ENCODE measurements at places on chromosomes 3 and 15.

GRCh38 chr15:73681063-73681462 lies 3.1 kb upstream of the CD276 start:
- no peak for DNase-seq

- DNase-seq = peak; percentile 33
Observed at GRCh38 chr3:114362815-114363214, 69.0 kb downstream of the TIGIT start.

DNA sequence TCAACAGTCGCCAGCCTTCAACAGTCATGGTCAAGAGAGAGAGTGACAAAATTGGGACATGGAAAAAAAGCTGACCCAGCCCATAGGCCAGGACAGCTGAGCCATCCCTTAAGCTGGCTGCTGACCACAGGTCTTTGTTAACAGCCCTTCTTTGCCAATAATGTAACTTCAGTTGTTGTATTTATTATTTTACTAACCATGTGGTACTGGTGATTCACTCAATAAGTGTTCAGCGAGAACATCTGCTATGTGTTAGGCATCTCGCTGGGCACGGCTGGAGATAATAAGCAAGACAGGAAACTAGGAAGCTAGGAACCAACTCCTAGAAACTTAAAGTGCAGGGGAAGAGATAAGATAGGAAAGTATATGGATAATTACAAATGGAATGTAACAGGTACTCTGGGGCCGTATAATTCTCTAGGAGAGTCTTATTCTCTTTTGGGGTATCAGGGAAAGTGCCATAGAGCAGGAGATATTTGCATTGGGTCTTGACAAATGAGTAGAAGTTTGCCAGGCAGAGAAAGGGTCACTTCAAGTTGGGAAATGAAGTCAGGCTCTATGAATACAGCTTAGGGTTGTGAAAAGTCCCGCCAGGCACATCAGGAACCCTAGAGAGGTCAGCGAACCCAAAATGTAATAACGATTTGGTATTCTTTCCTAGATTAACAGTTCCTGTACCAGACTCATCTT lies 84.0 kb upstream of the TRA2B start:
- DNase-seq = peak; percentile 81

GRCh38 chr3:151673974-151674373 lies 59.8 kb upstream of the AADACL2 start:
- no peak for DNase-seq

GRCh38 chr15:33825453-33825852 lies 142.8 kb upstream of the CHRM5 start:
- DNase-seq = no peak

- no peak for DNase-seq
Observed at GRCh38 chr3:24460974-24461373, 33.7 kb downstream of the THRB start.

- no peak for DNase-seq
Observed at GRCh38 chr15:101185770-101186169, 66.1 kb downstream of the CHSY1 start.

GRCh38 chr3:196263819-196264218 lies 23.7 kb downstream of the PCYT1A start:
- no peak for DNase-seq

- peak; percentile 9 for DNase-seq
Observed at GRCh38 chr3:110821586-110821985, 250.0 kb upstream of the NECTIN3 start.

GRCh38 chr3:171871392-171872274 lies 28.5 kb downstream of the TMEM212 start:
- no peak for DNase-seq

- no peak for DNase-seq
Observed at GRCh38 chr3:13051066-13051465, 22.2 kb downstream of the IQSEC1 start.

DNA sequence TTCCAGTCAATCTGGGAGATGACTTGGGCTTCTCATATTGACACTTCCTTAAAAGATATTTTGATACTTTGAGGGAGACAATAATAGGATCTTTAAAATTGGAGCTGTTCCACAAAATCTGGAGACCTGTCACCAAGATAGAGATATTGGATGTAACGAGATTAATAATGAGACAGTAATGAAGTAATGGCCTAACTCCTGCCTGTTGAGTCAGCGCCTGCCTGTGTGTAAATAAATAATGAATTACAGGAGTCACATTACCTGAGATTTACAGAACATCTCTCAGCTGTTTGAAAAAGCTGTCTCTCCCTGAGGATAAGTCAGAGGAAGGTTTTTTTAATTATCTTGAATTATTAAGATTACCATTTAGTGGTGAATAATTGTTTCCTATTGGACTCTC lies 43.8 kb upstream of the MITF start:
- peak; percentile 20 for DNase-seq

- DNase-seq = no peak
Observed at GRCh38 chr3:131143802-131144201, 117.1 kb downstream of the NEK11 start.

- no peak for DNase-seq
Observed at GRCh38 chr3:114721864-114722263, 425.2 kb downstream of the ZBTB20 start.

DNA sequence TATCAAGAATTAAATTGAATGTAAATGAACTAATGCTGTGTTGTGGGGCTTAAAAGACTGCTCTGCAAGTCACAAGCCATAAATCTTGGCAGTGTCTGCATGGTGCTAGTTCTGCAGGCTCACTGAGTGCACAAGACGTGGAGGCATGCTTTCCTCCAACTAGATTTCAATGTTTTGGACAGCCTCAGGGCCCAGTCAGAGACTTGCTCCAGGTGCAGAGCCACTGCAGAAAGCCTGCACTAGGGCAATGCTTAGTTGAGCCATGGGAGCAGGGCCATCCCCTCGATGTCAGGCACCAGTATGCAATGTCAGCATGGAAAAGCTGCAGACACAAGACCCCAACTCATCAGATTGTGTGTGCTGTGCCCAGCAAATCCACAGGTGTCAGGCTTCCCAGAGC lies 234.5 kb upstream of the CDIN1 start:
- DNase-seq = no peak

GRCh38 chr3:150450916-150451315 lies 42.8 kb downstream of the TSC22D2 start:
- peak; percentile 63 for DNase-seq

DNA sequence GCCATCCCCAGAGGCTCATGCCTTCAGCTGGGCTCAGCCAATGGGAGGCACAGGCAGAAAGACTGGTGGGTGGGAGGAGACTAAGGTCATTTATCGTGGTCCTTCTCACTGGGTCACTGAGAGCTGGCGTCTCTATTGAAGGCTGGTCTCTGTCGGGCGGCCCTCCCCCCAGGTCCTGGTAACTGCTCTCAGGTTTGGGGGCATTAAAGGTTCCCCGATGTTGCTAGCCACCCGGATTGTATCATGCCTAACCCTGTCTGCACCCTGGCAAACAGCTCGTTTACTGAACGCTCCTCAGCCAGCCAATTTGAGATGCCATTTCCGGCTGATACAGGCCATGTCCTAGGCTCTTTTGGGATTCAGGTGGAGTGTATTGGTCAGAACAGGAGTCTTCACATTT lies 10.5 kb downstream of the SELENOS start:
- DNase-seq = no peak

- peak; percentile 50 for DNase-seq
Observed at GRCh38 chr15:53962646-53963561, 15.3 kb upstream of the UNC13C start.

- DNase-seq = no peak
Observed at GRCh38 chr15:59148153-59148833, 43.3 kb downstream of the CCNB2 start.

DNA sequence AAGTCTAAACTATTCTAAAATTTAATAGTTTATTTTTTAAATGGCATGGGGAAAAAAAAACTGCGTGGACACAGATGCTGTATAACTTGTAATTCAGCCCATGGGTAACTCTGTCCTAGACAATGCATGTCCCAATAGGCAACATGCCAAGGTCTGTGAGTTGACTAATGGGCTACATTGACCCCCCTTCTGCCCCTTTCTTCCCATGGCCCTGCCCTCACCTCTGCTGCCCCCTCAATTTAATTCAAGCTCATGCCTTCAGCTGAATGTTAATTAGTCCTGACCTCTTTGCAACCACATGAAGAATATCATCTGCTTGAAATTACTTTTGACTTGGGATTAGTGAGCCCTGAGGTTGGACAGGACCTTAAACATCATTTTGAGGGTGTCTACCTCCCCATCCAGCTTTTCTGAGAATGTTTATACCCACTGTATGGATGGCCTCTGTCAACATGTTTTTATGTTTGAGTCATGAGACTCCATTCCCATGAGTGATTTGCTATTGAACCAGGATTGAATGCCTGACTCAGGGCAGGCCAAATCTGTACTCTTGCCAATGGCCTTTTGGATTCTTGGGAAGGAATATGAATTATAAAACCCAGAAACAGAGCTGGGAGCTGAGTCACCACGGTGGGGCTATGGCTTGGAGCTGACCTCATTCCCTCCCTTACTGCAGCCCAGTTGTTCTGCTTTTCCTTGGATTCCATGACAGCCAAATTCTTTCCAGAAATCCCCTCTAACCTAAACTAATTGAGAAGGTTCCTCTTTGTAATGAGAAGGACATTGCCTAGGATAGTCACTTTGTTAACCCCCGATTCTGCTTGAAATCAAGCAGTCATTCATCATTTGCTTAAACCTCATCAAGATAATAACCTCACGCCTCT lies 33.5 kb upstream of the PDE8A start:
- DNase-seq = peak; percentile 63

DNA sequence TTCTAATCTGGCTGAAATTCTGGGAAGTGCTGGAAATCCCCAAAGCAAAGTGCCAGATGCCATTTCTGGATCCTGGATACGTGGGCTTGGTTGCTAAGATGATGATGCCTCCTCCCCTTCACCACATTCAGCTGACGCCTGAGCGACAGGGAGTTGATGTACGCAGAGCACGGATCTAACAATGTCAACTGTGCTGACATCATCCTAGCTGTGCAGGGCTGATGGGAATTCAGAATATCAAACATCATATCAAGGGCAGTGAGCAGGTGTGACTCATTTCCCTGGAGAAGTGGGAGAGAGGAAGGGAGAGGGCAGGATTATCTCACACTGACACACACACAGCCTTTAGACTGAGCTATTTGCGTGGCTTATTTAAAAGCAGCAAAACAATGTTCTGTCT lies 92.6 kb upstream of the ZBTB20 start:
- peak; percentile 89 for DNase-seq

- no peak for DNase-seq
Observed at GRCh38 chr3:68759526-68760035, 172.8 kb downstream of the TAFA4 start.

DNA sequence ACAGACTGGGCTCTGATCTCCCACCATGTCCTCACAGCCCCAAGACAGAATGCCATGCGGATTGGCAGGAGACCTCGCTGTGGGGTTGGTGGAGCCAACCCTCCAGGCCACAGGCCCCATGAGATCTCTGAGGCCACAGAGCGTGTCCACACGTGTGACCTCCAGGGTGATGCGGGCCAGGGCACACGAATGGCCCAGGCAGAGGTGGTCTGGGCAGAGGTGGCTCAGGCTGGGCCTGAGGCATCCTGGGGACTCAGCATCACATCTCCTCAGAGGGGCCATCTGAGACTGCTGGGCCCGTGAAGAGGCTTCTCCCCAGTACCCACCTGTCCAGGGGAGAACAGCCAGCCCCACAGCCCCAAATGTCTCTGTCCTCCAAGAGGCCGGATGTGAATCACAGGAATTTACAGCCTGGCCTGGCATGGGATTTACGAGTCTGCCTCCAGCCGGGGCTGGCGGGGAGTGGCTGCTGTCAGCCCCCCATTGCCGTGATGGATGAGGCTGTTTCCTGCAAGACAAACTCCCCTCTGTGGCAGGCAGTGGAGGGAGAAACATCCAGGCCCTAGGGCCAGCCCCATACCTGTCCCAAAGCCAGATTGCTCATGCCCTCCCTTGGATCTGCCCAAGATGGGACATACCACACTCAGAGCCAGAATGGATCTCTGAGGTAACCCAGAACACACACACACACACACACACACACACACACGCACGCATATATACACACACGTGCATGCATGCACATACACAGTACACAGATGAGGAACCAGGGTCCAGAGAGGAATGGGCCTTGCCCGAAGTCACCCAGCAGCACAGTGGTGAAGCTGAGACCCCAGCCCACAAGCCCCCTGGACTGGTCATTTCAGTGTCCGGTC lies 208.3 kb downstream of the TBC1D2B start:
- DNase-seq = peak; percentile 32

DNA sequence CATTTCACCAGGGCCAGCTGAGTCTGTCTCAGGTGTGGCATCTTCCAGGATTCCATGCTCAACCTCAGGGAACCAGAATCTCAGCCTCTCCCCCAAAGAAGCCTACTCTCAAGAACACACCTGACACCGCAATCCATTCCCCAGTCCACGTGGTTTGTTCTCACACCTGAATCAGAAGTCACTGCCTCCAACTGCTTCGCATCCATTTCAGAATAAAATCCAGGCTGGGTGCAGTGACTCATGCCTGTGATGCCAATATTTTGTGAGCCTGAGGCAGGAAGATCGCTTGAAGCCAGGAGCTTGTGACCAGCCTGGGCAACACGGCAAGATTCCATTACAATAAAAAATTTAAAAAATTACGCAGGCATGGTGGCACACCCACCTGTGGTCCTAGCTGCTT lies 212.2 kb downstream of the FOXP1 start:
- DNase-seq = peak; percentile 71

GRCh38 chr15:80885016-80885579 lies 104.5 kb downstream of the MESD start:
- no peak for DNase-seq

DNA sequence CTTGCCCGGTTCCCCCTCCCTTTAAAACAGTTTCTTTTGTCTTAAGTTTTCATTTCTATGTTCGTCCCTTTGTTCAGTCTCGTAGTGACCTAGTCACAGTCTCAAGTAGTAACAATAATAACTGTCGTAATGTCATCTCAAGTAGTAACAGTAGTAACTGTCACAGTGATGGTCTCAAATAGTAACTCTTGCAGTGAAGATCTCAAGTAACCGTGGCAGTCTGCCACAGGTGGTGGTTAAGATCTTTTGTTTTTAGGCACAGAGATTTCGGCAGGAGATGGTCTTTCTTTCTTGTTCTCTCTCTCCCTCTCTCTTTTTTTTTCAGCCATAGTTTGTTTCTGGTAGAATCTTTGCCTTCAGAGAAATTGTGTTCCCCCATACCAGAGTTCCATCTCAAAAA lies 656.0 kb upstream of the SGO1 start:
- no peak for DNase-seq

DNA sequence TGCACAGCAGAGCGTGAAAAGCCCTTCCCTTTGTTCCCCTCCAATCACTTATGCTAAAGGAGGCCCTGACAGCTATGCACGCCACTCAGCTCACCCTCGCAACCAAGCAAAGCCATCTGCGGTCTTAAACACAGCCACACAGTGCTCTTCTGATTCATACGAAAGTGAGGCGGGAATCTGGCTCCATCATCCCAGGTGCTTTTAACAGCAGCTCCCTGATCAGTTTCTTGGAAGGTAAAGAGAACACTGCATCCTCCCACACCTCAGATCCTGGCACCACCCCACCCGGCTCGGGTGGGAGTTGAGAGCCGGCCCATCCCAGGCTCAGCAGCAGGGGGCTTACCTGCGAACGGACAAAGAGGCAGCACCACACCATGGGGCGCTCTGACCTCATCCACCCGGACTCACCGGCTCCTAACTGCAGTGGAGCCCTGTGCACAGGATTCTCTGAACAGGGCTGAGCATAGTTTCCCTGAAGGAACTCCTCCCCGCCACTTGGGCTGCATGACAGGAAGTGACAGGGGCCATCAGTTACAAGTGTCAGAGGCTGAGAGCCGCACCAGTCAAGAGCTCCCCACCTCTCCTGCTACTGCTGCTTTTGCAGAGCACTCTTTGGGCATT lies 114.3 kb upstream of the ARHGEF3 start:
- no peak for DNase-seq

GRCh38 chr3:165984589-165984988 lies 147.4 kb upstream of the BCHE start:
- DNase-seq = no peak

GRCh38 chr3:149473357-149474249 lies 894 bp upstream of the TM4SF4 start:
- peak; percentile 97 for DNase-seq

Data from MCF 10A (cell line).